ENCODE measurements at places on chromosomes 2 and 18. TPM values are rescaled to one million over a fixed set of nuclear protein-coding genes. Genes with fewer than 3 reads are reported as not detected.

DNA sequence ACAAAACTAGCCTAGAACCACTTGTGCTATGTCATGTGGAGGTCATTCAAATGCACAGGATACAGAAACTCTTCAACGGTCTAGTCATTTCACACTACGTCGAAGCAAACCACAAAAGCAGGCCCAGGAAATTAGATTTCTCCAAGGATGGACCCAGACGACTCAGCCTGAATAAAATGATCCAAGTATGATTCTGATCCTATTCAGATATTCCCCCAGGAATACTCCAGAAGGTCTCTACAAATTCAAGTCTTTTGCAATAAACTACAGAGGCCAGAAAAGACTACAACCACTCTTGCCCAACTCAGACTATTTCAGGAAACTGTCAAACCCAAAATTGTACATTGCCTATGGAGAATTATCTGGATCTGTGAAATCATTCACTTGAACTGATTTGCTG, 422.5 kb downstream of the METTL4 start:
- DNase-seq = no peak

DNA sequence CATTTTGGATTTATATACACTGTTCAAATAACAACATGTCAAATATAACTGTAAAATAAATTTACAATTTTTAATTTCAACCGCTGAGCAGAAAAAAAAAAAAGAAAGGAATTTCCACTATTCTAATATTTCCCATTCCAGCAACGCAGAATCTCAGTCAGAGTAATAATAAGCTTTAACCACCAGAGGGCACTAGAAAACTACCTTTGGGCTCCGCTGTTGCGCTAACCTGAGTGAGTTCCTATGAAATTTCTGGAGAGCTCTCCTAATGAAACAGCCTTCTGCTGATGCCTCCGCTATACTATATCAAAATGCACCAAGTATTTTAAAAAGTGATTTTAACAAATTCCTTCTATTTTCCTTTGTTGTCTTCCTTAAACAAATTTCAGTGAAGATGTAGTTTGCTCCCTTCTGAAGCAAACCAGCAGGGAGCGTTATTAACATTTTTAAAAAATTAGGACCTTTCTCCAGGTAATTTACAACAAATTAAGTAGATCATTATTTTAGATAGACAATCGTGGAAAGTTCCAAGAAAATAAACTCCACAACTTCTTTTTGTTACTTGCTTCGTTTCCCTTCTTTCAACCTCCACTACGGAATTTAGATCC, 23.0 kb downstream of the ERMN start:
- no peak for DNase-seq

DNA sequence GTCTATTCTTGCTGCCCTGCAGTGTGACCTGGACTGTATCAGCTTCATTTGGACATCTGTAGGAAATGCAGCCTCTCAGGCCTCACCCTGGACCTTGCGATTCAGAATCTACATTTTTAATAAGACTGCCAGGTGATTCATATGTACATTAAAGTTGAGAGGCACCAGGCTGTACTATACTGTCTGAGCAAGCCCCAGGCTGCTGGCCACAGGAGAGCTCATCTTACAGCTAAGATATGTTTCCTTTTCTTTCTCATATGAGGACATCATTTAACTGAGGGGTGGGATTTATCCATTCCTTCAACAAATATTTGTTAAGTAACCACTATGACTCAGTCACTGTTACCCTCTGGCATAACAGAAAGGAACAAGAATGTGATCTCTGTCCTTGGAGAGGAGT, 78.2 kb upstream of the GCFC2 start:
- no peak for DNase-seq

DNA sequence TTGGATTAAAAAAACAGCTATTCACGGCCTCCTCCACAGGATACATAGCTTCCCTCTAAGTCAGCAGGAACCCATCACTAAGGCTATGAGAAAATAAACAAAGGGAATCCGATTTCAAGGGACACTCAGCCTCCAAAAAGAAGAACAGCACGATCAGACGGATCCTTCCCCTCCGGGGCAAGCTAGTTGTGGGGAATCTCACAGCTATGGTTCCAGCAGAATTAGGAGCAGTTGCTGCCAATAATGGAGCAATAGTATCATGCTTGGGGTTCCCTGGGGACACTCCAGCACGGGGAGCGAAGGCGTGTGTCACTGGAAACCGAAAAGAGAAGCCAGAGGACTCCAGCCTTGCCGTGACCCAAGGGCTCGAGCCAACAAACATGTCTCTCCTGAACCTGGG, 163.1 kb downstream of the TTC32 start:
- peak; percentile 19 for DNase-seq

The DCDC2C gene
- not detected for polyA plus RNA-seq

The LDLRAD4 gene
- 2.3 TPM for polyA plus RNA-seq
